ENCODE measurements at places on chromosomes 12 and 14.

- no peak for DNase-seq
Measured at GRCh38 chr14:73817020-73817655, 34.5 kb upstream of the PTGR2 start.

- DNase-seq: no peak
Measured at GRCh38 chr14:106174206-106174605, 647.8 kb downstream of the TMEM121 start.

GRCh38 chr12:51809193-51809592 is 39.3 kb downstream of the FIGNL2 start:
- no peak for DNase-seq

- no peak for DNase-seq
Measured at GRCh38 chr14:56224691-56225681, 106.8 kb downstream of the PELI2 start.

DNA sequence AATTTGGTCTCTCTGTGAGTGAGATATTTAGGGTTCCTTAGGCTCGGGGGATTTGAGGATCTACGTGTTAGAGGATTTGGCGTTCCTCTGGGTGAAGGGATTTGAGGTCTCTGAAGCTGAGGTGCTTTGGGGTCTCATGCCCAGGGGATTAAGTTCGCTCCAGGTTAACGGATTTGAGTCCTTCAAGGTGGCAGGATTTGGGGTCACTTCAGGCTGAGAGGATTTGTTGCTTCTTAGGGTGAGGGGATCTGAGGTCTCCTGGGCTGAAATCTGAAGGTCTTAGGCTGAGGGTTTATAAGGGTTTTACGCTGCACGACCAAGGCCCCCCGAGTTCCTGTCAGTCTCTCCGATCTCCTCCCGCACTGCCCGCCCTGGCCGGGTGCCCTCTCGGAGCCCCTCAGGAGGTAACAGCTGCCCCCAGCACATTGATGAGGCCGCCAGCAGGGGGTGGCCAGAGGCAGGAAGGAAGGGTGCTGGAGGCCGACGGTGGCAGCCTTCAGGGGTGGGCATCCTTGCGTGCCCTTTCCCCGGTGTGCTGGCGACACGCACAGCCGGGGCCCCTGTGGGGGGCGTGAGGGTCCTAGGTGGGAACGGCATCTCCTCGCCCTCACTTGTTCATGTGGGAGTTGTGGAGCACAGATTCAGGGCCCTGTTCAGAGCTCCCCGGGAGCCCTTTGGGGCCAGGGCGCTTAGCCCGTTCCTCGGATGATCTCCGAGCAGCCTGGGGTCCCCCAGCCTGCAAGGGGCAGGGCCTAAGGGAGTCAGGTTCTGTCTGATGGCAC is 14.3 kb downstream of the CEP170B start:
- no peak for DNase-seq

DNA sequence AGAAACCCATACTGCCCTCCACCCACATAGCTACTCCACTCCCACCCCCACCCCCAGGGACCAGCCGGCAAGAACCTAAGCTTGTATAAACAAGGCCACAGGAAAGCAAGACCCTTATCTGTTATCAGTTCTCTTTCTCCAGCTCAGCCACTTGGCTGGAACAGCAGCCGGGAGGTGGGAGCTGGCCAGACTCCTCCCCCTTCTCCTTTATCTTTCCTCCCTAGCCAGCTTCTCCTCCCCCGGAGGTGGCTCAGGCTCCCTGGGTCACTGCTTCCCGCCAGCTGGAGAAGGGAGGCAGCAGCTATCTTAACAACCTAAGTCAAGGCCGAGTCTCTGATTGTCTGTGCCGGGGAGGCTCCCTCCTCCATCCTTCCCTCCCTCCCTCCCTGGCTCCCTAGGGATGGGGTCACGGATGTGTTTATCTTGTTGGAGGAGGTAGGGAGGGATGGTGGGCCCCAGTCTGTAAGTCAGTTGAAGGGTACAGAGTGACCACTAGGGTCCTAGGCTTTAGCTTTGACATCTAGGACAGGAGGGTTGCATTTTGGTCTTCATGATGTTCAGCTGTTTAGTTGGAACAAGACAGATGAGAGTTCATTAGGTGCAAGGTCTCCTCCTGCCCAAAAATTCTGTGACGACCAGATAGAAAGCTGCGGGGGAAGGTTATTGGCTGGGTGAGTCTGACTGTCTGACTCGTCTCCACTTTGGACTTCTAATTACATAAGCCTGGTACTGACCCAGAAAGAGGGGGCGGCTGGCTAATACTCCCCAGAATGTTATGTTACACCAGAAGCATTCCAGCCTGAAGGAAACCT is 29.7 kb downstream of the ZFP36L1 start:
- DNase-seq: peak; percentile 90

DNA sequence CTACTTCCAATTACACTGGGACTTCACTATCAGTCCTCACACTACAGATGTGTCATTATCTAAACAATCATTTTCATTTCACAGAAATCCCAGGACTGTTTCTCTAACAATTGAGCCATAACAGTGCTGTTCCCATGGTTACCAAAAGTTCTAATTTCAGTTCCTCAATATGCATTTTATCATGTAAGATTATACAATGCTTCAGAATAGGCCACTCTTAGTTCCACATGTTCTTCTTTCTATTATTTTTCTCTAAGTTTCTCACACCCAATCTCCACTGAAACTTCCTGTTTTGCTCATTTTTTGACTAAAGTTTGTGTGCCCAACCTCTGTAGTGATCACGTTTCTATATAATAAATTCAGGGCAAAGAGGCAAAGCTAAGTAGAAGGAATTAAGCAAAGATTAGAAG is 185.8 kb downstream of the DUSP6 start:
- DNase-seq: no peak

DNA sequence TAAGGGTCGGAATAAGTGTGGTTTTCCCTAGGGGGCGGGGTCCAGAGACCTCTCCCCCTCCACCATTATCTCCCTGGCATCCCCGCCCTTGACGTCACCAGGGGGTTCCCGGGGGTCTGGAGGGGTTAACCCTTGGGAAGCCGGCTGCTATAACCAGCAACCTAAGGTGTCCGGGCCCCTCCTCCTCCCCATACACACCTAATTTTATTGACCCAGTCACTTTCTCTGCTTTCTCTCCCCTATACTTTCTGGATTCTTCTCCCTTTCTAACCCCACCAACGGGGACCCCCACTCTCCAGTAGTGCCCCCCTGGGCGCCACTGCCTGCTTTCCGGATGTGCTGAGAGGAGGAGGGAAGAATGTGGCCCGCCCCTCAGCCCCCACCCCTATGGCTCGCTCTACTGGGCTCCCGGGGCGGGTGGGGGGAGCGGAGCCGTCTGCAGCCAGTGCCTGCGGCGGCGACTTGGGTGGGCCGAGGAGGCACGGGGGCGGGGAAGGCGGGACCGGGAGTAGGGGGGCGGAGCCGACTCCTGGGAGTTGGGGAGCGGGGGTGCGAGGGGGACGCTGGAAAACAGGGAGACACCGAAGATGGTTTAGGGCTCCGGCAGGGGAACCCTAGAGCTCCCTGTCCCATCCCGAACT is 1.8 kb downstream of the GLI1 start:
- DNase-seq: peak; percentile 80

DNA sequence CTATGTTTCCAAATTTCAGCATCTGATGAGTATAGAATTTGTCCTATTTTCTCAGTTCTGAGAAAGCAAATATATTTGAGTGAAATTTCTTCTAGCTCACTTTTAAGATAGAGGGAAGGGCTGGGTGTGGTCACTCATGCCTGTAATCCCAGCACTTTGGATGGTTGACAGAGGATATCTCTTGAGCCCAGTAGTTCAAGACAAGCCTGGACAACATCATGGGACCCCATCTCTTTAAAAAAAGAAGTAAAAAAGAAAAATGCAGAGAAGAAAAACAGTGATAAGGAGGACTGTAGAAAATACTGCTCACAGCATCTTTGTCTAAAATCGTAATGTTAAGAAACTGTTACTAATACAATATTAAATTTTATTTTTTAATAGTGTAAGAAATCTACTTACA is 2.3 kb upstream of the OR6C70 start:
- DNase-seq: no peak

- peak; percentile 68 for DNase-seq
Measured at GRCh38 chr12:106841510-106842302, 67.2 kb downstream of the RIC8B start.

DNA sequence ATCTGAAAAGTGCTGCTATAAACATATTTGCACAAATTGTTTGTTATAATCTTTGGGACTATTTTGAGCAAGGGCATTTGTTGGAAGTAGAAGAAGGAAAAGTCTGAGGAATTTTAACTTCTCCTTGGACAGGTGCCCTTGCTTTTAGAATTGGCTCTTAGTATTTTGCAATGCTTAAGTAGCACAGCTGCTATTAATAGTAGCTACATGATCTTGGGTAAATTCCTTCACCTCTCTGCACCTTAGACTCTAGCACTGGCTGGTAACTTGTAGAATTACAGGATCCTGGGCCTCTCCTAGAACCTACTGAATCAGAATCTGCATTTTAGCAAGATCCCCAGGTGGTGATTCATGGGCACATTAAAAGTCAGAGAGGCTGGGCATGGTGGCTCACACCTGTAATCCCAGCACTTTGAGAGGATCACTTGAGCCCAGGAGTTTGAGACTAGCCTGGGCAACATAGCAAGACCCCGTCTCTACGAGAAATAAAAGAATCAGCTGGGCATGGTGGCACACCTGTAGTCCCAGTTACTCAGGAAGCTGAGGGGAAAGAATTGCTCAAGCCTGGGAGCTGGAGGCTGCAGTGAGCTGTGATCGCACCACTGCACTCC is 10.8 kb upstream of the TMEM120B start:
- DNase-seq: no peak

DNA sequence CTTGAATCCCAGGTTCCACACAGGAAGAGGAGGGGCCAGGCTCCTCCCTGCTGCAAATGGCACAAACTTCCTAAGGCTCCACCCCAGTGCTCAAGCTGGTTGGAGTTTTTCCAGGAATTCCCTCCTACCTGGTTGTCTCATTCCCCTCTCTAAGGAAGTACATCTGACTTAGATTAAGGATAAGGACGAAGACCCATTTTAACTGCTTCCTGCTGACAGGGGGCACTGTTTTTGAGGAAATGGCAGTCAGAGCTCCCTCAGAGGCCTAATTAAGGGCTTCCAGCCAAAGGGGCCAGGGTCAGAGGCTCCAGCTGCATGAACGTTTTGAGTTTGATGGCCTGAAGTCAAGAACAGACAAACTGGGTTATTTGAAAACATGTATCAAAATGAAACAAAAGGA is 1084.7 kb downstream of the SLC6A15 start:
- DNase-seq: no peak

- DNase-seq: no peak
Measured at GRCh38 chr12:64665514-64665913, 55.2 kb downstream of the RASSF3 start.

All from left kidney (tissue), 8 donors.